Progenitor cell of endocrine pancreas (in vitro differentiated cells): ENCODE measurements at places on chromosomes 1 and 21. TPM values are rescaled to one million over a fixed set of nuclear protein-coding genes. Genes with fewer than 3 reads are reported as not detected.
A peak's percentile ranks its signal among the peaks of the same experiment; 100 is the strongest.

The LMNA gene
- total RNA-seq, result 83.5 and 92.7 TPM in 2 replicates

The OR2T2 gene
- not detected in 2 replicates for total RNA-seq

The SPRR5 gene
- not detected in 2 replicates for total RNA-seq

The MMP23B gene
- total RNA-seq, result 4.4 and 5.3 TPM in 2 replicates

The ST6GALNAC3 gene
- total RNA-seq, result 11.0 and 17.5 TPM in 2 replicates

The OR6K3 gene
- not detected in 2 replicates for total RNA-seq

The DAB1 gene
- total RNA-seq, result 4.8 and 6.8 TPM in 2 replicates

The TNNI3K gene
- not detected in 2 replicates for total RNA-seq

The PTAFR gene
- total RNA-seq, result 0.19 and 0.27 TPM in 2 replicates

The TMEM125 gene
- total RNA-seq, result 38.7 and 41.1 TPM in 2 replicates

The TMEM82 gene
- 0.44 and 1.4 TPM in 2 replicates for total RNA-seq

- H3K4me1 ChIP-seq, result no peaks in the 10 kb centered on the region
- DNase-seq, result no peak
- no peak overlapping the region for H3K4me3 ChIP-seq
Measured at GRCh38 chr1:192732787-192733186, 76.1 kb upstream of the RGS2 start.

DNA sequence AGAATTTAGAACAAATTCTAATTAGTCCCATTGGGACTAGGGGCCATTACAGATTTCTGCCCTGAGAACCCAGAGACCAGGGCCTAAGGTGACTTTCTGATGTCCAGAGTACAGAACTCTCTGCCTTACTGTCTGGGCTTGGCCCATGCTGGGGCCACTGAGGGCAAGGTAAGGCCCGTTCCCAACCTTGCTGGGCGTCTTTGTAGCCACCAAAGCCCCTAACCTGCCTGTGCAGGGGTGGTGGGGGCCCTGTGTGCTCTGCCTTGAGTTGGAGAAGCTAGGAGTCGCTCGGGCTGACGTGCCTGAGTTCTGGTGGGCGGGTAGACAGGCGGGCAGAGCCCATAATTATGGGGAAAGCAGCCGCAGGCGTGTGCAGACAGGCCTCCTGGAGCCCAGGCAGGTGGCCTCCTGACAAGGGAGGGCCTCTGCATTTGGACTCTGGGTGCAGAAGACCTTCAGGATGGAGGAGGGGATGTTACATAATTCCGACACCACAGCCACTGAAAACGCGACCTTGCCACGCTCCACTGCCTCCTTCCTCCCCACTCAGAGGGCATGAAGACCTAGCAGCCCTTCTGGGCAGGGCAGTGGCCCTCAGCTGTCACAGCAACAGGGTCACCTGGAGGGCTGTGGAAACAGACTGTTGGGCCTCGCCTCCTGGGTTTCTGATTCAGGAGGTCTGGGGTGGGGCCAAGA lies 239.9 kb upstream of the TMEM51 start:
- H3K4me3 ChIP-seq, result no peak overlapping the region
- no peaks in the 10 kb centered on the region for H3K36me3 ChIP-seq
- H3K4me1 ChIP-seq, result peaks cover 6% of the 10 kb centered on the region
- no peak overlapping the region for H3K27ac ChIP-seq
- H3K27me3 ChIP-seq, result no peaks in the 10 kb centered on the region
- DNase-seq, result no peak

GRCh38 chr1:233654658-233655280 lies 40.9 kb downstream of the KCNK1 start:
- no peaks in the 10 kb centered on the region for H3K36me3 ChIP-seq
- no peak overlapping the region for H3K27ac ChIP-seq
- H3K4me1 ChIP-seq, result peaks cover 3% of the 10 kb centered on the region
- H3K4me3 ChIP-seq, result no peak overlapping the region
- no peak for DNase-seq

DNA sequence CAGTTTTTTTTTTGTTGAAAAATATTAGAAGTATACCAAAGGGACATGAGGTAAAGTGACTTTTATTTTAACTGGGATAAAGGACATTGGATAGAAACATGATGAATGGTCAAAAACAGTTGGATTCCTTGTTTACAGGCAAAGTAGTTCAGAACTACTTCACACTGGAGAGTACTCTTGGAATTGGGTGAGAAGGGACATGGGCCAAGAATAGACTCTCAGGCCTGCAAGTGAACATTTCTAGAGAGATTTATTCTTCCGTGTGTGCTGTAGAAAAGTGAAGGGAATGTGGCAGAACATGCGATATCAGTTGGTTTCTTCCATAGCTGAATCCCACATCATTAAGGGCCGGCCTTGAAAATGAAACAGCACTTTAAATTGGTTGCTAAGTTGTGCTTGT lies 290.5 kb downstream of the ADGRL2 start:
- no peak overlapping the region for H3K4me3 ChIP-seq
- no peak for DNase-seq
- H3K36me3 ChIP-seq, result no peaks in the 10 kb centered on the region
- H3K4me1 ChIP-seq, result no peaks in the 10 kb centered on the region

GRCh38 chr1:54851406-54851805 lies 35.6 kb downstream of the DHCR24 start:
- H3K4me1 ChIP-seq, result no peaks in the 10 kb centered on the region
- no peak overlapping the region for H3K27ac ChIP-seq
- H3K27me3 ChIP-seq, result no peaks in the 10 kb centered on the region
- H3K36me3 ChIP-seq, result peaks cover 32% of the 10 kb centered on the region

DNA sequence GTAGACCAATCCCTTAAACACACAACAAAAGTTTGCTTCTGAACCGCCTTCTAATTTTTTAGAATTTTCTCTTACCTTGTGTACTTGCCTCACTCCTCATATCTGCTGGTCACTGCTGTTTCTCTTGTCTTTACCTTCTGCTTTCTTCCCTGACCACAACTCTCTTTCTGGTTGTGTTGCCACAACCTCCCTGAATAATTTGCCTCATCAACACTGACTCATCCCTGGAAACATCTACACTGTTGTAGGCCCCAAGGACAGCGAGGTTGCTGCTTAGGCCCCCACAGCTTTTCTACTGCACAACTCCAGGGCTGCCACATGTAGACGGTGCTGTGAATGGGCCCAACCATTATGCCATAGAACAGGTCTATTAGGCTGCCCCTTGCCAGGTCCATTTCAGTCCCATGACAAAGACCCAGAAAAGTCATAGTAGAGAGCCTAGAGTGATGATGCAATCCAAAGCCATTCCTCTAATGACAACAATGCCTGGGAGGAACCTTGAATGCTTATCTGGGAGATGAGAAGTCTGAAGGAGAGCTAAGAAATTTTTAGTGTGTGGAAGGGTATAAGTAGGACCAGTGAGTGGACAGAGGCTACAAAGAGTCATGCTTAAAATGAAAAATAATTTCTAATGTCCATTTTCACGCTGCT lies 36.6 kb upstream of the LCE5A start:
- peaks cover 3% of the 10 kb centered on the region for H3K36me3 ChIP-seq
- no peaks in the 10 kb centered on the region for H3K4me1 ChIP-seq
- no peak for DNase-seq

DNA sequence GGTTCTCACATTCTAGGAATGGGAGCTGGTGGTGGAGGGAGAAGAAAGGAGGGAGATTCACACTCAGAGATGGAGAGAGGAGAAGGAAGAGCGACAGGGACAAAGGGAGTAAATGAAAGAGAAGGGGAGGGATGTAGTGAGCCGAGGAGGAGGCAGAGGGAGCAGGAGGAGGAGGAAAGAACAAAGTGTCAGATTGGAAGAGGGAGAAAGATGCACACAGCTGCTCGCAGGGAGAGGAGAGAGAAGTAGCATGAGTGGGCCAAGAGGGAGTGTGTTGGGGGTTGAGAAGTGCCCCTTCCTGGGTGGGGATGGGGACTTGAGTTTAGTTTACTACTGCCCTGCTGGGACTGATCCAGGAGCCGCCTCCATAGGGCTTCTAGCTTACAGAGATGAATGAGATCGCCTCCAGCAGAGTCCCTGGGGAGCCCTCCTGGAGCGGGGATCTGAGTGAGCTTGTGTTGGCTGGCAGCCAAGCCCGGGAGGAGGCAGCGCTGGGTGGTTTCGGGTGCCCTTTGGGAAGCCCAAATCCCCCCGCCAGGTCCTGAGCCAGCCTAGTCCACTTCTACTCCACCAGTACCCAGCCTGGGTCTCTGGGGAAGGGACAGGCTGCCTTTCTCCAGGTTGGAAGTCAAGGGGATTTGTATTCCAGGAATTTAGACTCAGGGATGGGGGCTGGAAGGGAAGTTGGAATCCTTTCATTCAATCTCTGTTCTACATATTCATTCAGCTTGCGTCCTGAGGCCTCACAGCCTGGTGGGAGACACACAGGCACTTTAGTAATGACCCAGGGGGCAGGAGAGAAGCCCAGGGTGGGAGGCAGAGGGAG lies 20.9 kb downstream of the PTPRU start:
- peaks cover 8% of the 10 kb centered on the region for H3K36me3 ChIP-seq
- peaks cover 18% of the 10 kb centered on the region for H3K4me1 ChIP-seq
- no peak for DNase-seq

- no peak overlapping the region for H3K4me3 ChIP-seq
- no peaks in the 10 kb centered on the region for H3K27me3 ChIP-seq
- peaks cover 5% of the 10 kb centered on the region for H3K36me3 ChIP-seq
- H3K27ac ChIP-seq, result no peak overlapping the region
- DNase-seq, result no peak
- peaks cover 38% of the 10 kb centered on the region for H3K4me1 ChIP-seq
Measured at GRCh38 chr1:29467989-29468900, 231.9 kb downstream of the PTPRU start.

DNA sequence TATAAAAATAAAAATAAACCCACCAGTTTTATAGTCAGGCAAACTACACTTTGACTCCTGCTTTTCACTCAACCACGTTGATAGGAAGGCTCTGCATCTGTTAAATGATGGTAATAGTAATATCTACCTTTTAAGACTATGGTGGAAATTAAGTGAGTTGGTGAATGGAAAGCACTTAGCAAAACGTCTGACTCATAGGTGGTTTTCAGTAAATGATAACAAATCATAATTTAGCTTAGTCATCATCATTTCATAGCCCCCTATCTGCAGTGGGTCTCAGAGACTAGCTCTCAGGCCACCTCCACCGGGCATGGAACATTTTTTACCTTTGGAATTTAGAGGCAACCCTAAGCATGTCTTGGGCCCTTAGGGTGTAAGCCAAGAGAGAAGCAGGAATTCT lies 160.0 kb downstream of the PDE4B start:
- DNase-seq, result no peak
- H3K4me1 ChIP-seq, result peaks cover 7% of the 10 kb centered on the region
- no peak overlapping the region for H3K4me3 ChIP-seq
- peaks cover 16% of the 10 kb centered on the region for H3K27me3 ChIP-seq

DNA sequence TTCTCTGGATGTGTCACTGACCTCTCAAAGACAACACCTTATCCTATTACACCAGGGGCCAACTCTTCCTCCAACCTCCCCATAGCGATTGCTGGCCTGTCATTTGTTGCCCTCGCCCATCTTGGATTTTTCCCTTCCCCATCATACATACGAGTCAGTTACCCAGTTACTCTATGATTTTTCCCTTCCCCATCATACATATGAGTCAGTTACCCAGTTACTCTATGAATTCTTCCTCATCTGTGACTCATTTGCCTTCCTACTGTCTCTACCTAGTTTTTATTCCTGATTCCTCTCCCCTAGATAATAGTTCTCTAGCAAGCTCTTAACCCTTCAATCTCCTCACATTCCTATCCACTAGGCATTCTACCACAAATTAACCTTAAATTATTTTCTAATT lies 178.8 kb downstream of the NR5A2 start:
- no peak overlapping the region for H3K27ac ChIP-seq
- peaks cover 4% of the 10 kb centered on the region for H3K27me3 ChIP-seq
- no peaks in the 10 kb centered on the region for H3K36me3 ChIP-seq
- DNase-seq, result no peak
- H3K4me3 ChIP-seq, result no peak overlapping the region
- H3K4me1 ChIP-seq, result no peaks in the 10 kb centered on the region

GRCh38 chr1:42845866-42846256 lies 552 bp upstream of the ZNF691 start:
- H3K27ac ChIP-seq, result peak overlapping the region; percentile 79
- peaks cover 18% of the 10 kb centered on the region for H3K36me3 ChIP-seq
- H3K4me3 ChIP-seq, result peak overlapping the region; percentile 94

- H3K27ac ChIP-seq, result no peak overlapping the region
- H3K4me3 ChIP-seq, result no peak overlapping the region
- H3K36me3 ChIP-seq, result no peaks in the 10 kb centered on the region
- H3K4me1 ChIP-seq, result no peaks in the 10 kb centered on the region
- H3K27me3 ChIP-seq, result peaks cover 13% of the 10 kb centered on the region
Measured at GRCh38 chr1:183198463-183198862, 12.4 kb downstream of the LAMC2 start.

GRCh38 chr1:93324486-93325464 lies 20.9 kb upstream of the DR1 start:
- H3K4me1 ChIP-seq, result peaks cover 18% of the 10 kb centered on the region
- no peaks in the 10 kb centered on the region for H3K27me3 ChIP-seq
- H3K36me3 ChIP-seq, result peaks cover under 1% of the 10 kb centered on the region

DNA sequence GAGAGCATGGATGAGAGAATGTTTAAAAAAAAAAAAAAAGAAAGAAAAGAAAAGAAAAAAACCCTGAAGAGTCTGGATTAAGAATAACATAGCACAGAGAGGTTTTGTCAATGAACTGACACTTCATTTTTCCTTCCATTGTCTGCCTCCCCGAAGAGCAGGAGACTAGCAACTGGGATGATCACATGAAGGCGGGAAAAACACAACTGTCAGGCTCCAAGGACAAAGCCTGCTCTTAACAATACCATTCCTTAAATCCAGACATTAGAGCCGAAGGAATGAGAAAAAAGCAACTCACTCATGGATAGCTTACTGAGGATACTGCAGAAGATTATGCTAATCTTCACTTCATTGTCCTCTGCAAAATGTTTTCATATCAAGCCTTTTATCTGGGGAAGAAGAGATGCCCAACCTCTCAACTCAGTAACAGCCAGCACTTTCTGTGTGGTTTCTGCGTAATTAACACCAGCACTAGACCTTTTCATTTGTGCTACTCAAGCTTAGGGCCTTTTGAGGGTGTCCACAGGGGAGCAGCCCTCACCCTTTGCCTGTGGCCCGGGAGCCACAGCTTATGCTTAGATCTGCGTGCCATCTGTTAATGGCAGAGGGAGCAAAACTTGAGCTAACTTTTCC lies 182.3 kb downstream of the BARHL2 start:
- no peaks in the 10 kb centered on the region for H3K36me3 ChIP-seq
- DNase-seq, result no peak
- peaks cover 13% of the 10 kb centered on the region for H3K27me3 ChIP-seq
- no peak overlapping the region for H3K4me3 ChIP-seq
- no peak overlapping the region for H3K27ac ChIP-seq

- no peak for DNase-seq
- H3K4me3 ChIP-seq, result no peak overlapping the region
- H3K4me1 ChIP-seq, result no peaks in the 10 kb centered on the region
- H3K27me3 ChIP-seq, result no peaks in the 10 kb centered on the region
Measured at GRCh38 chr21:25188677-25189079, 418.6 kb downstream of the MRPL39 start.
